ENCODE measurements at places on chromosomes 3 and 15.

DNA sequence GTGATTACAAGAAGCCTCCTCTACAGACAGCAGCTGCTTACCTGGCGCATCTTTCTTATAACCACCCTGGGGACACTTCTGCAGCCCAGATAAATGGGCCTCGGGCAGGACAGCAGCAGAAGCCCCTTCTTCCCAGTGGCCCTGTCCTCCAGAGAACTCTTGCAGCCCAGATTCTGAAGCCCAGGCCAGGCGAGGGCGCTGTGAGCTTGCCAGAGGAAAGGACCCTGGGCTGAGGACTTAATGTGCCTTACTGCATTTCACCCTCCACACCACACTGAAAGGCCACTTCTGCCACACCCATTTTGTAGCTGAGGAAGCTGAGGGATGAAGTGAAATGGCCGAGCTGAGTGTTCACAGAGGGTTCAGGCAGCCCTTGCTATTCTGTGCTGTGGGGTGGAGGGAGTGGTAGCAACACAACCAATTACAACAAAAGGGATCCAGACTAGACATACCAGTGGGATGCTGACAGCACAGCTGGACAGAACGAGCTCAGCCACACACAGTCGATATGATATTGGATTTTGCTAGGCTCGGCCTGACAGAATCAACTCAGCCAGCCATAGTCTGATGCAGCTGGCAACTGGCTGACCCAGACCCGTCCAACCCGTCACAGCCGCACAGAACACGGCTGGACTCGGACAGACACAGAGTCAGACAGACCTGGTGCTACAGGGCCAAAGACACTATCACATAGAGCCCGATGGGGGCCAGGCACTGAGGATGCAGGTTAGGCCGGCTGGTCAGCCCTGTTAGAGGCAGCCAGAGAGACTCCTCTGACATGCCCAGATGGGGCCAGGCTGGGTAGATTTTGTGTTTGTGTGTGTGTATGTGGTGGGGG lies 7.3 kb downstream of the ACOX2 start:
- no peak for DNase-seq

- no peak for DNase-seq
These were observed 299.6 kb downstream of the THSD4 start for GRCh38 chr15:71414853-71415252.

DNA sequence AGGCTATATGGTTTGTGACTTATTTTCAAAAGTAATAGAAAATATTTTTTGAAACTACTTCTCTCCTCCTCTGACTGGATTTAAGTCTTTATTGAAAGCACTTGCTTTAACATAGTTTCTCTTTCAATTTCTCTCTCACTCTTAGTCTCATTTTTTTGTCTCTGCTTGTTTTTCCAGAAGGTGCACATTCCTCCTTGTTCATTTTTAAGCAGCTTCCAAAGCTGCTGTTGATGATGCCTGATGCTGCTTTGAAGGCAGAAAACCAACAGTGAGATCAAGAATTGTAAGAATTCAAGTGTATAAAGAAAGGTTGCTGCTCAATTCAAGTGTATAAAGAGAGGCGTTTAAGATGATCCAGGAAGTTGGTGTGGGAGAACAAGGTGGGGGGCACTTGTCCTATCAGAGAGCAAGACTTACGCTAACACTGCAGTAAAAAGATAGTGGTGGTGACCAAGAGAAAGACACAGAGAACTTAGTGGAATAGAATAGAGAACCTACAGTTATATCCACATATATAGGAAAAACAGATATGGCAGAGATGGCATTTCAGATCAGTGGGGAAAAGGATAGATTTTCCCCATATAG lies 12.1 kb downstream of the NR2C2 start:
- no peak for DNase-seq

- no peak for DNase-seq
These were observed 2.8 kb downstream of the PLXNB1 start for GRCh38 chr3:48426944-48427629.

DNA sequence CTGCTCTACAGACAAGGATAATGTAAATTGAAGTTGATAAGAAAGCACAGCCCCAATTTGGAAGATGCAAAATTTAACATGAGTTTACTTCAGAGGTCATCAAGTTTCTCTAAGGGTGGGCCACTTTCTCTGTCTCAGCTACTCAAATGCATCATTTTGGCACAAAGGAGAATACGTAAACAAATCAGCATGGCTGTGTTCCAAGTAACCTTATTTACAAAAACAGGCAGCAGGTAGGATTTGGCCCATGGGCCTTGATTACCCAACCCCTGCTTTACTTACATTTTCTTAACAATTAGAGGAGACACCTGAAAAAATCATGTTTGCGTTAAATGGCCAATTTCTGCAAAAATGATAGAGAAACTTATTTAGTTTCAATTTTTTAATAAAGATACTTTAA lies 181.7 kb downstream of the GBE1 start:
- no peak for DNase-seq

Data from DMS 273 treated with DMSO at 0.1 percent for 48 hours (cell line).